ENCODE measurements at places on chromosomes 11 and 22.

DNA sequence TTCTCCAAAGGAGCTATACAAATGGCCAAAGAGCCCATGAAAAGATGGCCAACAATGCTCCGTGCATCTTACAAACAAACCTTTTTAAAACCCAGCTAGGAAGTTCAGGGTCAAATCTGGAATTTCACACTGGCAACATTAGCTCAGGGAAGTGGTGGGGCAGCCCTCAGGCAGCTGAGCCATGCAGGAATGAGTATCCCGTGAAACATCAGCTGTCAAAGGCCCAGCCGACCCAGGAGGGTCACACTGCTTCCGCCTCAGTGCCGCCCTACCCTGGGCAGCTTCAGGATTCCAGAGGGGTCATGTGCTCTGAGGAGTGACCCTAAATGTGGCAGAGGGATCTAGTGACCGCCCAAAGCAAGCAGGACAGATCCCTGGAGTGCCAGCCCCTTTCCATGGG, 73.4 kb downstream of the LINC01488 start:
- DNase-seq = no peak

DNA sequence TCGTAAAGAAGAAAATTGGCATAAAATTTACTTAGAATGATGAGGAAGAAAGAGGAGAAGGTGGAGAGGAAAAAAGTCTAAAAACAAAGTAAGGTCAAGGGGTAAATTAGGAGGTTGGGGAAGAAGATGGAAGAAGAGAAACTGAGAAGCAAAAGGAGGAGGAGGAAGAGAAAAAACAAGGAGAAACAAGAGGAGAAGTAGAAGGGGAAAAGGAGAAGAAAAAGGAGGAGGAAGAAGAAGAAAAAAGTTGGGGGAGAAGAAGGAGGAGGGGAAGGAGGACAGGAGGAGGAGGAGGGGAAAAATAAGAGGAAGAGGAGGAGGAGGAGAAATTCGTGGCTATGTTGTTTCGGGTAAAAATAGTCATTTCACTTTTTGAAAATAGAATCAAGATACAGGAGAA, 42.4 kb downstream of the IL10RA start:
- no peak for DNase-seq

- DNase-seq = no peak
Measured at GRCh38 chr22:24290459-24290858, 19.8 kb downstream of the SPECC1L start.

- DNase-seq = no peak
Measured at GRCh38 chr22:30328466-30329049, 1.8 kb upstream of the TBC1D10A start.

- no peak for DNase-seq
Measured at GRCh38 chr11:75560644-75561043, 1.4 kb upstream of the SERPINH1 start.

DNA sequence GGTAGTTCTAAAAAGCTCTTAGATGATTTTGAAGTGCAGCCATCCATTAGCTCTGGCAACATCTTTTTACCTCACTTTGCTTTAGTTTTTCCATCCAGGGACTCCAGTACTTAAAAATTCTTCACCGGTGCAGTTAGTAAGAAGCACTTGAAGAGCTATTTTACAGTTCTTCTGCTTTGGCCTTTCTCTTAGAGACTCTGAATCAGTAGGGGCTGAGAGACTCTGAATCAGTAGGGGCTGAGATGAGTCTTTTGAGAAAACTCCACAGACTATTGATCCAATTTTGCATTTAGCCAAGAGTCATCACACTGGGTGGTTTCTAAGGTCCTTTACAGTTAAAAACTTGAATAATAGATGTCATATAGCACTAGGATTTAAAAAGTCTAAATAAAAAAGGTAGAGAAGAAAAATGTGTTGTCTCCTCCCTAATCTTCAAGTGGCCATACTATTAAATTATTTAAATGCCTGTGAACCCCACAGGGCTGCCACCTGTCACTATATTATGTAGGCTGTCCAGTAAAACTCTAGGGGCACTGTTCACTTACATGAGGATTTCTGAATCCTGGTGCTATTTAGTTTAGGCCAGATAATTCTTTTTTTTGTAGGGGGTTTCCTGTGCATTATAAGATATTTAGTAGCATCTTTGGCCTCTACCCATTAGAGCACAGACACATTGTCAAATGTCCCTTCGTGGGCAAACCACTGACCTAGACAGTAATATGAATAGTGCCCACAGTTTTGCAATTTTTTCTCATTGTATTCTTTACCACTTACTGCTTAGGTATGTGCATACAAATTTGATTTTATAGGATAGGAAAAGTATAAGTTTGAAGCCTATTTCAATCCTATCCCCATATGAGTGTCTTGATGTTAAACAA, 26.3 kb upstream of the HIKESHI start:
- no peak for DNase-seq

DNA sequence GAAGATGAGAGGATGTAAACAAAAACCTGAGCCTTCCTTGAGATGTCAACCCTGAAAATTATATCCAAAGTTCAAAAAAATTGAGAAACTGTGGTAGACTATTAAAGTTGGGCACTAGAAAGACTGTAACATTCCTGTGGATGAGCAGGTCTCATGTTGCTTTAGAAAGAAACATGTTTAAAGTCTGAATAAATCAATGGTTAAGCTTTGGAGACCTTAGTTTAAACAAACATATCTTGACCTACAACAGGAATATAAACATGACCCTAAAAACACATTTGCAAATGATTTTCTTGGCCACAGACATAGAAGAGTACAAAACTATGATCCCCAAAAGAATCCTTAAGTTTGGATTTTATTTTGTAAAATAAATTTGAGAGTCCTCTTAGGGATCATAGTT, 38.1 kb upstream of the PCF11 start:
- DNase-seq = no peak

DNA sequence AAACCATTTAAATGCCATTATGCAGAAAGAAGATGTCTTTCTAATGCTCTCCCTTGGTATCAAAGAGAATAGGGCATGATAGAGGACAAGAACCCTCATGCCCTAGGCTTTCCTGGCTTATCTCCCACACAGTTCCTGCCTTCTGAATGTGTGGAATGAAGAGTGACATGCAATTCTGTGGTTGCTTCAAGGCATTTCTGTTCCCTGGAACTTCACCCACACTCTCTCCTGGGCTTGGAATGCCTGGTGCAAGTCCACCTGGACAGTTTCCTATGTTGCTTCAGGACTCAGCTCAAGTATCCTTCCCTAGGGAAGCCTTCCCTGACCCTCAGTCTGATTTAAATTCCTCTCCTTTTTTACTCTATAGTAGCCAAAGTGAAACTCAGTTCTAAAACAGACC, 53.8 kb upstream of the DRD2 start:
- no peak for DNase-seq

DNA sequence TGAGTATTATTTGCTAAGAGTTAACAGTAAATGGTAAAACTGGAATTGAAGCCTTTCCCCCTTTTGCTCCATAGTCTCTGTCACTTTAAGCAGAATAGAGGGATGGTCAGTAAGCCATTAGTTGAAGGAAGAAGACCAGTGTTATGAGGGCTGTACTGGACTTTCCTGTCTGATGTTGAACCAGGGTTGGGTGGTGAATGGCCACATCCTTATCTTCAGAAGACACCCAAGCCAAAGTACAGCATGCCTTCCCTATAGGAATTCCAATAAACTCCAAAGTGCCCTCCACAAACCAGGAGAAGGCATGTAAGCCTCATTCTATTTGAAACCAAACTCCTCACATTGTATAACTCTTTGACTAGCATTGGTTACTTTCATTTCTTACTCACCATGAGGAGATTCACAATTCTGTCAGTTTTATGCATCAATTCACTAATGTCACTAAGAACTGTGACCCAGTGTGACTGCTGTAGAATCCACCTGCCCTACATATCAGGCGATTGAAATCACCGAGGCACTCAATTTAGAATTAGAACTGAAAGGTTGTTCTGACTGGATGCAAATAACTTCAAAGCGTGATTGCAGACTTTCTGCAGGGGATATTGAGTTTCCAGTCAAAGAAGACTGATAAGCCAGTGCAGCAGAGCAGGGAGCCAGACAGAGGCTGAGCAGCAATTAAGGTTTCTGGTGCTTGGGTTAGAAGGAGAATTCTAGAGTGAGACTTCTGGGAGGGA, 107.1 kb upstream of the DDI1 start:
- no peak for DNase-seq

GRCh38 chr11:61954851-61955421, 4.8 kb downstream of the BEST1 start:
- DNase-seq = no peak

All from activated naive CD8-positive, alpha-beta T cell treated with anti-CD3 and anti-CD28 coated beads, Interleukin-2, amount 50 U/mL, for 16 hours (primary cell).